ENCODE measurements at places on chromosomes 12 and 14. TPM values are rescaled to one million over a fixed set of nuclear protein-coding genes. Genes with fewer than 3 reads are reported as not detected.

DNA sequence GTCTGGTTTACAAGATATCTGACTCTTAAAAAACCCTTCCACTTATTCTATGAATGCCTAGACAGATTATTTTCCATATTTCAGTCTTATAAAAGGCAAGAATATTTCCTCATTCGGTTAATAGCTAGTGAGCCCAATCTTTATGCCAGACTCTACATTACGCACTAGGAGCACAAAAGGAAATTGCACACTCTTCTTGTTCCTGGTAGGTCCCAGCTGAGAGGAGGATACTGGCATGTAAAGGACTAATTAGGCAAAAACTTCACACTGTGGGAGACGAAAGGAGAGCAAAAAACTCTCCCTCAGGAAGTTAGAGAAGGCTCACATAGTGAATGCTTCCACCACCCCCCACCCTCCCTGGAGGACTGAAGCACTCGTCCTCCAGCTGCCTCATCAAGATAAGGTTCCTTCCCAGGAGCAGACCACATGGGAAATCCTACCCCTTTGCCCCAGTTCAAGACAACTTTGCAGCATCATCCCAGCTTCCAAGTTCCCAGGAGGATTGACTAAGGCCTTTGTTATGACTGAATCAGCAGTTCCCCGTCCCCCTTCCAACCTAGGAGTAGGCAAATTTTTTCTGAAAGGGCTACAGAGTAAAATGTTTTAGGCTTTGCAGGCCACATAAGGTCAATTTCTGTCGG lies 14.5 kb downstream of the CAPZA3 start:
- DNase-seq, result peak; percentile 24

Gene TPH2
- total RNA-seq, result 3.9 TPM

- DNase-seq, result no peak
Observed at GRCh38 chr12:121916719-121917118, 1.7 kb upstream of the CFAP251 start.

Gene OTUB2
- total RNA-seq, result 1.9 TPM

- DNase-seq, result no peak
Observed at GRCh38 chr14:80906336-80906735, 35.2 kb downstream of the CEP128 start.

DNA sequence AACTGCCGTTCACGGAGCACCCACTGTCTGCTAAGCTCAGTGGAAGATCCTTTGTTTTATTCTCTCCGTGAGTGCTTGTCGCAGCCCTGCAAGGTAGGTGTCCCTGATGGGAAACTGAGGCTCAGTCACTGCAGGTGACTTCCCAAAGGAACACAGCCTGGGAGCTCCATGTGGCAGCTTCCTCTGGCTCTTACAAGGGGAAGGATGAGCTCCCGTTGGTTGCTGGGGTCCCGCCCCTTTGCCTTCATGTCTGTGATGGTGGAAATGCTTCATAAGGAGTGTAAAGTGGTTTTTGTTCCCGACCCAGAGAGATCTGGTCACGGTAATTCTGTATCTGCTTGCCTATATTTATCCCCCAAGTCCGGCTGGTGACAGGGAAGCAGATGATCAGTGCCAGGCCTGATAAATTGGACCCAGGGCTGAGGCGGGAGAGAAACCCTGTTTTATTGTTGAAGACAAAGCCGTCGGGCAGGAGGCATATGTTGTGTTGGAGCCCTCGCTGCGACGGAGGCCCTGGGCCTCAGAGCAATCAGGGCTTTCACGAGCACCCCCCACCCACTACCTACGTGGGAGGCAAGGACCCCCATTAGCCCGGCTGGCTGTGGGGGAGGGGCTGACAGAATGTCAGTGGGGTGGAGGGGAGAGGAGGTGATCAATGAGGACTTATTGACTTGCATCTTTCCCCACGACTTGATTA lies 91.9 kb downstream of the KIF26A start:
- no peak for DNase-seq

GRCh38 chr12:76804435-76804976 lies 40.6 kb downstream of the ZDHHC17 start:
- no peak for DNase-seq

GRCh38 chr14:93051600-93052546 lies 63.9 kb downstream of the ITPK1 start:
- DNase-seq, result no peak

- DNase-seq, result no peak
Observed at GRCh38 chr12:92602930-92603623, 99.7 kb upstream of the PLEKHG7 start.

Gene ENDOU
- total RNA-seq, result 2.9 TPM

DNA sequence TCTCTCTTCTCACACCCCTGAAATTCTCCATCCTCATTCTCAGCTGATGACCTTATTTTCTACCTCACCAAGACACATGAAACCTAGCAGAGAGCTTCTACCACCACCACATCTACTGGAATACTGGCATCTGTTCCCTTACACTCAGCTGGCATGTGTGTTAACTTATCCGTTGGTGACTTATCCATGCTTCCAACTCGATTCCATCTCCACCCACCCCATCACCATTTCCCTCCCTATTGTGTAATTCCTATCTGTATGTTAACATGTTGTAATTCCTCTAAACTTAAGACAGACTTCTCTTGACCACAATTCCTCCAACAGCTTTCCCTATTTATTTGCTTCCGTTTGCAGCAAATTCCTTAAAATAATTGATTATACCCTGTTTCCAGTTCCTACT lies 15.4 kb downstream of the C1S start:
- DNase-seq, result no peak

DNA sequence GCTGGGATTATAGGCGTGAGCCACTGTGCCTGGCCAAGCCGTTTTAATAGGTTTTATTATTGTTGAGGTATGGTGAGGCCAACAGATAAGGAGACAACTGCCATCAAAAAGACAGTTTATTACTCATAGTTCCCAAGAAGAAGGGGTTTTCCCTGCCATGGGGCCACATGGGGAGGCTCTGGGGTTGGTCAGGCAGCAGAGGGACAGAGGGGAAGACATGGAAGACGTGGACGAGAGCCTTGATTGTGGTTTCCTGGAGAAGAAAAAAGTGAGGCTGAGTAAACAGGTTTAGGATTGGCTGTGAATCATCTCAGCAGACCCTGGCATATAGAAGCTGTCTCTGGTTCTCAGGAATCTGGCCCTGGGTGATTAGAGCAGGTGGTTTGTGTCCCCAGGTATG lies 69.9 kb downstream of the FOXN4 start:
- no peak for DNase-seq

GRCh38 chr12:47206450-47207339 lies 126.9 kb upstream of the AMIGO2 start:
- DNase-seq, result no peak

Gene TCL1A
- total RNA-seq, result 9.4 TPM

Gene GAS2L3
- total RNA-seq, result 16.4 TPM

DNA sequence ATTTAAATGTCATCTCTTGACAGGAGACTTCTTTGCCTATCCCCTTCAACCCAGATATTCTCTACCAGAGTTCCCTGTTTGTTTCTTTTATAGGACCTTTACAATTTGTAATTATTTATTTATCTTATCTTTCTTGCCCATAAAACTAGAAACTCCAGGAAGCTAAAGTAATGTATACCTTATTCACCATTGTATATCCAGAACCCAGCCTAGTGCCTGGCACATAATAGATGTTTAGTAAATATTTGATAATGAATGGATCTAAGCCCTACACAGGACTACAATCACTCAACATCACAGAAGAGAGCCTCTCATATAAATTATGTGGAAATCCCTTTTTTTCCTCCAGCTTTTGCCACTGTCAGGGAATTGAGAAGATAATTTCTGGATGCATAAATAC lies 125.6 kb upstream of the CNOT2 start:
- no peak for DNase-seq

Gene PMEL
- total RNA-seq, result 13.7 TPM

- no peak for DNase-seq
Observed at GRCh38 chr14:99425272-99425681, 55.4 kb downstream of the SETD3 start.
